Sciatic nerve (tissue), 2 donors: ENCODE measurements at places on chromosomes 5 and 9. TPM values are rescaled to one million over a fixed set of nuclear protein-coding genes. Genes with fewer than 3 reads are reported as not detected.

The MED27 gene
- total RNA-seq: 15.9 TPM

The MAMDC2 gene
- total RNA-seq: 18.5 TPM

The PCDH12 gene
- total RNA-seq: 7.0 TPM

The SSNA1 gene
- total RNA-seq: 27.6 TPM

The SLC34A3 gene
- not detected for total RNA-seq

The SGCD gene
- 32.9 TPM for total RNA-seq

The WWC1 gene
- total RNA-seq: 2.1 TPM

The SURF6 gene
- 17.3 TPM for total RNA-seq

The BHMT2 gene
- 33.2 TPM for total RNA-seq

The MARCOL gene
- total RNA-seq: not detected

The ZNG1F gene
- total RNA-seq: 8.7 TPM

The CDX1 gene
- total RNA-seq: not detected

The PDGFRB gene
- total RNA-seq: 215 TPM

The QRFP gene
- total RNA-seq: not detected

The CAVIN4 gene
- total RNA-seq: 0.31 TPM

The NR4A3 gene
- 42.2 TPM for total RNA-seq

The DHX29 gene
- total RNA-seq: 24.8 TPM

The INSL6 gene
- total RNA-seq: not detected

The CEL gene
- total RNA-seq: 2.7 TPM

The TYRP1 gene
- not detected for total RNA-seq

The LCN15 gene
- total RNA-seq: not detected

The SPATA31E1 gene
- total RNA-seq: not detected

The NDUFS4 gene
- 75.4 TPM for total RNA-seq

The GNA14 gene
- 8.0 TPM for total RNA-seq
